ENCODE measurements at places on chromosomes 4 and X.

DNA sequence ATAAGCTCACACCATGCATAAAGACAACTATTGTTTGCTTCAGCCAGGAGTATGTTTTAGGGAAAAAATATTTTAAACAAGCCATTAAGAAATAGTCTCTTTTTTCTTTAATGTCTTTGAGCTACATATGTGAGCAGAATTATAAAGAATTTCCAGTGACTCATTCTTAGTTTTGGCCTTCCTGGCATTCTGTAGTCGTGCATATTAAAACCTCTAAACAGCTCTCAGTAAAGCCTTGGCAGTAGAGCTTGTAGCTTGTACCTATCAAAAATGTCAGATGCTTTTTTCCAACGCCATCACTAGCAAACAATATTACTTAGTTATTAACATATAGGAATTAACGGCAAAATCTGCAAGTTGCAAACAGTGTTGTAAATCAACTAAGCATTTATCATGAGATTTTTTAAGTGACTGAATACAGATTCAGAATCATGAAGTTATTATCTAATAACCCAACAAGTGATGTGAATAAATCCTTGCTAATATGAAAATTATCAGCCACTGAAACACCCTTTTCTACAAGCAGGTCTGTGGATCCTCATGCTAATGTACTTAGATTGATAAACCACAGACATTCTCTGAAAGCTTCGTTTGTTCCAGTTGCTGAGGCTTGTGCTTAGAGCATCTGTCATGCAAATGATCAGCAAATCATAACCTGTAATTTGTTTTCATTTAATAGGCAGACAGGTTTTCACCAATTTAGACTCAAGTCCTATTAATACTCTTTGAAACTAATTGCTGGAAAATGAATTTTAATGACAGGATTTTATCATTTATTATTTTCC is 412.0 kb upstream of the ATOH1 start:
- no peak for DNase-seq

- no peak for DNase-seq
These were observed 50.0 kb upstream of the FAM9C start for GRCh38 chrX:13094374-13094773.

DNA sequence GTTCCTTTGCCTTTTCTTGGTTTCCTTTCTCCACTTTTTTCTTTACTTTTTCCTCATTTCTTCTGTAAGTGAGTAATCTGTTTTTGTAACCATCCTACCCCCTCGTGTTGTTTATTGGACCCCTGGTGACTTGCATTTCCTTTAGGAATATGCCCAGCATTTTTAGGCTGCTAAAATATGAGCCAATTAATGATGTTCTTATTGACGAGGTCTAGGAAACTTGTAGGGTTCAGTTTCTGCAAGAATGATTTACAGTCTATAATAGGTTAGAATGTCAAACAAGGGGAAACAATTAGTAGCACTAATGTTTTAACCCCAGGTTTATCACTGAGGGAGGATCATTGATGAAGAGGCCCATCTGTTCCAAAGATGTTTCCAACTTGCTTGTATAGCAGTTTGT is 79.0 kb downstream of the CPE start:
- DNase-seq, result no peak

DNA sequence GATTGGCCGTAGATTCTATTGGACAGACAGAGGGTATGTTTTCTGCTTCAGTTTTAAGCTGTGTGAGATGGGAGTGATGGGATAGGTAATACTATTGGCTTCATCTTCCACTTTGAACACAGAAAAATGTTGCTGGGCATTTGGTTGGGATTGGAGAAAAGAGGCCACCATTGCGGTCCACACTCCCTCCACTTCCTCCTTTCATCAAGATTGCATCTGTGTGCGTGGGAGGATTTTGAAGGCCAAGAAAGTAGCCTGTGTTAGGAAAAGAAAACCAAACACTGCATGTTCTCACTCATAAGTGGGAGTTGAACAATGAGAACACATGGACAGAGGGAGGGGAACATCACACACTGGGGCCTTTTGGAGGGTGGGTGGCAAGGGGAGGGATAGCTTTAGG is 56.4 kb downstream of the EGF start:
- DNase-seq, result peak; percentile 82

DNA sequence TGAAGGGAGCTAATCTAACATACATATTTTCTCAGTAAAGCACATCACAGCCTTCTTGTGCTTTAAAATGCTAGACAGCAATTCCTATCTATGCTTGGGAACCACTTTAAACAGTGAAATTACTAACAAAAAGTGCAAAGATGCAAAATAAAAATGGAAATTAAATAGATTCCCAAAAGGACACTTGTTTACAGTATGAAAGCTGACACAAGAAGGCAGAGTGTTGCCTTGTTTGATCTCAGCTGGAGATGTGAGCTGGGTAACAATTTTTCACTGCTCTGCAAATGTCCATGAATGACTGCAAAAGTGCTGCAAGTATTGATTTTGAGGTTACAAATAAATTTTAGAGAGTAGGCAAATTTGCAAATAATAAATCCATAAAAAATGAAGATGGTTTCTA is 22.3 kb downstream of the GRIA2 start:
- DNase-seq, result no peak

DNA sequence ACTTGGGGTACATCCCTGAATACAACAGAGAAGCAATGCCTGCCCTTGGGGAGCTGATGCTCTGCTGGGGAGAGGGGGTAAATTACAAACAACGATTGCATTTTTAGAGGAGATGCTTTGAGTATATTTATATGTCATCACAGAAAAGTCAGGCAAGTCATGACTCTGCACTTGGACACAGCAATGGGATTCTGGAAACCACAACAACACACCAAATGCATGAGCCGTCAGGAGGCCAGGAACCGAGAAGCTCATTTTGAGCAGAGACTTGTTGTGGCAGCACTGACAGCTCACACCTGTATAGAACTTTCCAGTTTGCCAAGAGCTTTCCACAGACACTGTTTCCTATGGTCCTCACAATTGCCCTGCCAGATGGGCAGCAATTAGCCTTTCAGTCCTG is 113.2 kb upstream of the RBPJ start:
- DNase-seq, result no peak

GRCh38 chr4:104412344-104412743 is 82.3 kb downstream of the CXXC4 start:
- DNase-seq, result no peak

GRCh38 chr4:138558886-138559285 is 316.7 kb upstream of the SLC7A11 start:
- no peak for DNase-seq

DNA sequence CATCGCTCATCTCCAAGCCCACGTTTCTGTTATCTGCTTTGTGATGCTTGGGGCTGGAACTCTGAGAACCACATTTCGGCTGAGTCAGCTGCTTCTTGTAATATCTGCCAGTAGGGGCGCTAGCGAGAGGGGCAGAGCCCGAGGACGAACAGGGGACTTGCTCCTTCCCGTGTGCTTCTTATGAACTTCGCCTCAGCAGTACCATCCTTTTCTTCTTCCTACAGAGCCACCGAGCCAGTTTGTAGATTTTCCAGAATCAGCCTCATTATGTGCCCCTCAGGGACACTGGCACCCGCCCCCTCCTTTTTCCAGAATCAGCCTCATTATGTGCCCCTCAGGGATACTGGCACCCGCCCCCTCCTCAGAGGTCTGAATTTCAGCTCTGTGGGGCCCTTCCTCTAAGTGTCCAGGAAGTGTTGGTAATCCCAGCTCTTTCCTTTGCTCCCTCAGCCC is 441.7 kb upstream of the RASGEF1B start:
- DNase-seq, result peak; percentile 57

- peak; percentile 21 for DNase-seq
These were observed 212.7 kb downstream of the CENPC start for GRCh38 chr4:67332627-67333026.

DNA sequence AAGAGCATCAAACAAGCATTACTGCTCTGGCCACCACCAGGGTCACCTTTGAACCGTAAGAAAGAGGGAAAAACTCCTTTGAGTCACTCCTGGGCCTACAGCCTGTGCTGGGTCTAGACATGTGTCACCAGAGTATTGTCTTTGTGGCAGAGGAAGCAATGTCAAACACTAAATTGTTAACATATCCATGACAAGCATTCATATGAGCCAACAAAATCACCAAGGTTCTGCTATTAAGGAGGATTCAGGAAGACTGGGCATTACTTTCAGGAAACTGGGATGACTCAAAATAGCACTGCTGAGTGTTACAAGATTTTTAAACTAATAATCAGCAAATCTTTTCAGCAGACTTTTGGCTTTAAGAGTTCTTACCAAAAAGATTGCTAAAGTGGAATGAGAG is 28.1 kb downstream of the LGI2 start:
- no peak for DNase-seq

GRCh38 chr4:7863911-7864681 is 75.6 kb downstream of the AFAP1 start:
- peak; percentile 31 for DNase-seq

DNA sequence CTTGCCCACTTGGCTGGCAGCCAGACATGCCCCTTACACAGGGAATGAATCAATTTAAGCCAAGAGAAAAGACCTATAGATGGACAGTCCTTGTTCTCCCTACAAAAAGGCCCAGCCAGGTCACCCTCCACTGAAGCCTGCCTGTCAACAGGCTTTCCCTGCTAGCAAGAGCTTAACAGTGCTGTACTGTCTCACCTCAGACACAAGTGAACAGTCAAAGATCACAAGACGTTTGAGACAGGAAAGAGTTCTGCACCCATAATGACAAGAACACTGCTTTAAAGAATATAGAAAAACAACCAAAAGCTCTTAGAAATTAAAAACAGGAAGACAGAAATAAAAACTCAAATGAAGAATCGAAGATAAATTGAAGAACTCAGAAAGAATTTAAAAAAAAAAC is 4.6 kb downstream of the RNF175 start:
- DNase-seq, result no peak

DNA sequence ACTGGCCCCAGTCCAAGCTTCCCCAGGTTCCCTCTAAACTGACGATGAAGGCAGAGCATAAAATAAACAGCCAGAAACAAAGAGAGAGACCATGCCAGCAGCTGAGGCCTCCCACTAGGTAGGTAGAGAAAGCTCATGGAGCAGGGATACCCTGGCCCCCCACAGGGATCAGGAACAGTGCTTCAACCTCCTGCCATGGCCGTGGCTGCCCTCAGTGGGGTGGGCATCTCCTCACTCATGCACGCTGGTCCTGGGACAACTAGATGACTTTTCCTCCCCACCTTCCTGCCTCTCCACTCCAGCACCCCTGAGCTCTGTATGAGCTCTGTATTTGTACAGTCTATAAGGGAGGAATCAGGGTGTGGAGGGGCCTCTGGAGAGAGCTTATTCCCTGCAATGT is 117.7 kb upstream of the PSAPL1 start:
- DNase-seq, result no peak

- no peak for DNase-seq
These were observed 5.7 kb downstream of the ZNF280C start for GRCh38 chrX:130263016-130263415.

DNA sequence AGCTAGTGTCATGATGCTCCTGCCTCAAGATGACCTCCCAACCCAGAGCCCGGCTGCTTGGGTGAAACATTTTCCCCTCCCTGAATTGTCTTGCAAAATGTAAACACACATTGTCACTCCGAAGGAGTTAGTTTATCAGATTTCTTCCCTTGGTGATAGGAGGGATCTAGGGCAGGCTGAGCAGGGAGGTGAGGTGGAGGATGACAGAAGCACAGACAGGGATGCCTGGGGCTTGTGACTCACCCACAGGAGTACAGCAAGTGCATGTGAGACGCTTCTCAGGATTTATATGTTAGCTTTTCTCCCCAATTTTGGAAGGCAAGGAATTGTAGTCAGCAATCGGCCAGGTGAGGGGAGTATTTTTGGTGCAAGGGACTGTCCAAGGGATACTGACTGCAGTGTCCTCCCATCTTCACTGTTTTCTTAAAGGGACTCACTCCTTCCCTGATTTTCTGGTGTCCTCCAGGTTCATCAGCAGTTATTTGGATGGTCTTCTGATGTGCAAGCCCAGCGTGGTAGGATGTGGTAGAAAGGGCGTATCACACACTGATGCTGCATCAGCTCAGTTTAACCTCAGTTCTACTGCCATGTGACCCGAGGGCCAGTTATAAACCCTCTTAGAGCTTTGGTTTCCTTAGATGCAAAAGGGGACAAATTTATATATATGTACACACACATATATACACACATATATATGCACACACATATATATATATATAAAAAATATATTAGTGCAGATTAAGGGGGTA is 46.2 kb upstream of the IGFBP7 start:
- no peak for DNase-seq

- no peak for DNase-seq
These were observed 566 bp downstream of the LARP7 start for GRCh38 chr4:112637552-112637866.

GRCh38 chrX:38166478-38167083 is 54.1 kb downstream of the SRPX start:
- peak; percentile 43 for DNase-seq

GRCh38 chrX:130625386-130625785 is 223.6 kb downstream of the RBMX2 start:
- DNase-seq, result no peak

GRCh38 chr4:120156120-120156718 is 89.6 kb upstream of the MAD2L1 start:
- peak; percentile 57 for DNase-seq

DNA sequence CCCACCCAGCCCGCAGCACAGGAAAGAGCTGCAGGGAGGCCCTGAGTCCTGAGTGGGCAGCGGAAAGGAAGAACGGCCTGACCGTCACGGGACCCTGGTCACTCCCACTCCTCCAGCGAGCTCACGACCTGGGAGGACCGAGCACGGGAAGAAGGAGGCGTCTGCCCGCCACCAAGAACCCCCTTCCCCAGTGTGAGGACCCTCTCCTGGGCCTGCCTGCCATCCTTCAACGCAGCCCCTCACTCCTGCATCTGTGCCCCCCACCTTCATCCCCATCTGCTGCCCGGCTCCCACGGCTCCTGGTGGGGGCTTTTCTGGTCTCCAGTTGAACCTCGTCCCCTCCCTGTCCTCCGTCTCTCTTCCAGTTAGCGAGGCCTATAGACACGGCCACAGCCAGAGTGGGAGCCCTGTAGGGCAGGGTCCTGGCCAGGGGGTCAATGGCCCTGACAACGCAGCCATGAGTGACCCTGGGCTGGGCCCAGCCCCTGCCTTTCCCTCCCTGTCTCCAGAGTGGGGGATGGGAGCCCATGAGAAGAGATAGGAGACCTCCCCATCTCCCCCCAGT is 41.3 kb upstream of the MXD4 start:
- DNase-seq, result no peak

DNA sequence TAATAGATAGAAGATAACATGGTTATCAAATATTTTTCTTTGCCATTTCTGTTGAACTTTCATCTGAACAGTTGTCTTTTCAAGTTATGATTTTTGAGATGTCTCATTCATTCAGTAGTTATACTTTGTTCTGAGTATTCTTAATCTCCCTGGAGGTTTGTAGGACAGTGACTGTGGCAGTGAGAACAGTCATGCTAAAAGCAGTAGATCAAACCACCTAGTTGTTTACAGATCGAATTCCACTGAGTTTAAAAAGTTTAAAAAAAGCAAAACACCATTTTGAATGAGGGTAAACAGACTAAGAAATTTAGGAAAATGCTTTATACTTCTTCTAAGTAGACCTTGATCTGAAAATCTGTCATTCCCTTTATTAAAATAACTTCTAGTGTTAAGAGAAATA is 107.2 kb downstream of the CEP135 start:
- DNase-seq, result no peak
